Stimulated activated CD4-positive, alpha-beta T cell treated with anti-CD3 and anti-CD28 coated beads, Interleukin-4, amount 100 ng/mL, for 48 hours (primary cell): ENCODE measurements at places on chromosomes 5 and 9.

DNA sequence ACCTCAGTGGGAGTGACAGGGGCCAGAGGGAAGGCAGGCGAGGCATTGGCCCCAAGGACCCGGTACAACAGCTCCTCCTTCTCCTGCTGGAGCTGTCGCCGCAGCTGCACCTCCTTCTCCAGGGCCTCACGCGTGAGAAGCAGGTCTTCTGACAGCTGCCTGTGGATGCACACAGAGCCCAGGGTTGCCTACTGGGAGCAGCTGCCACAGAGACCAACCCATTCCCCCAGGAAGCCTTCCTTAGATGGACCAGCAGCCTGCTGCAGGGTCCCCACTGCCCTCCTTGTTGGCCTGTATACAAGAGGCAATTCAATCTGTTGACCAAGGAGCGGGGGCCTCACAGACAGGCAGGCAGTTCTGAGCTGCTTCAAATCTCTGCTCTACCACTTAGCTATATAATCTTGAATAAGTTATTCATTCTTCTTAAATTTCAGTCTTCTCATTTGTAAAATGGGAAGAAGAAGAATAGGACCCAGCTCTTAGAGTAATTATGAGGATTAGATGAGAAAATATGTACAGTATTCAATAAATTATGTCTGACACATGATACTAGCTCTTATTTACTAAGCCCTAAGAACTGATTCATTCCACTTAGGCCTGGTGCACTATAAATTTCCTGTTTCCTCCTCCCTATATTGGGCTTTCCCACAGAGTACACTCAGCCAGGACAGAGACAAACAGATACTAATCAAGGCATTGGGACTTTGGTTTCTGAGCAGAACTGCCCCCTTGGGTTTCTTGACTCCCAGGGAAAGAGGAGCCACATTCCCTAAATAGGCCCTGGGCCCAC, 26.1 kb upstream of the ANXA6 start:
- DNase-seq = no peak

DNA sequence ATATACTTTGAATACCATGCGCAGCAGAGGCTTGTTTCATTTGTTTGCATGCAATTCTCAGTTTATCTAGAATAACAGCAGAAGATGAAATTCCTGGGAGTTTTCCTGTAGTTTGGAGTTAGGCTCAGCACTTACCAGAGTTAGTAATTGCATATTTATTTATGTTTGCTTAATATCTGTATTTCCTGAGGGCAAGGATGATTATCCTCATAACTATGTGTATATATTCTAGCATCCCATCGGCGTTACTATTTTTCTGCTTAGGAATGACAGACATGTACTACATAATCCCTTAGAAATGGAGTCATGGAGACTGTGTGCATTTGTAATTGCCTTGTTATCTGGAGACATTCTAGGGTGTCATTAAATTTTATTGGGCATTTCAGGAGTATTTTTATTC, 1184.8 kb downstream of the DTWD2 start:
- no peak for DNase-seq

DNA sequence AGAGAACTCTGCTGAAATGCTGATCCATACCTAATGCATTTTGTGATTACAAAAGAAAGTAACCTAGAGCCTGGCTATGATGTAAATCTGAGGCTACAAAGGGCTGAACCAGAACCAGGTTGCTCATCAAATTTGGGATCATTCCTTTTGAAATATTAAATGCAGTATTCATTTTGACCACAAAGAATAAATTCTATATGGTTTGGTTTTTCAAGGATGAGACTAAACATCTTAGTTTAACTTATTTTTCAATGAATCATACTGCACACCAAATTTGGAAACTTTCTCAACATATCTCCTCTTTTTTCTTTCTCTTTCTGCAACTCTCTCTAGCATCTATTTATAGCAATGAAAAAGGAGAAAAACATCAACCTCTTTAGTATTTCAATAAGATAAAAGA, 46.5 kb downstream of the CEMIP2 start:
- no peak for DNase-seq

GRCh38 chr5:34625246-34625645, 30.9 kb upstream of the RAI14 start:
- DNase-seq = no peak

GRCh38 chr9:136354592-136355085, 8.9 kb downstream of the DNLZ start:
- DNase-seq = no peak

DNA sequence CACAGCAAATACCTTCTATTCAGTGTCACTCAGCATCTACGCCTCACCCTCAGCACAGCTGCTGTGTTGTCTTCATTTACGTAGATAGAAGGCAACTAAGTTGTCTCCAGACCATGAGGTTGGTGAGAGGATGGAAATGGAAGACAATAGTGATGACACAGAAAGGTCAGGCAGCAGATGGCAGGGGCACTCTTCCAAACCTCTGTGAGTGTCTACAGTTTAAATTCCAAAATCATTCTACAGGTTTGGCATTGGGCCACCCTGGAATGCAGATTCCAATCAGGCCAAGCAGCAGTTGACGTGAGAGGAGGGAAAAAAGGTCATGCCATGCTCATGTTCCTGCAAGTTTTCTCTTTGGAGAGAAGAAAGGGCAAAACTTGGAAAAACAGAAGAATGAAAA, 68.7 kb upstream of the ADAMTSL1 start:
- DNase-seq = no peak

- DNase-seq = no peak
These were observed 147.3 kb upstream of the FST start for GRCh38 chr5:53333160-53333559.

DNA sequence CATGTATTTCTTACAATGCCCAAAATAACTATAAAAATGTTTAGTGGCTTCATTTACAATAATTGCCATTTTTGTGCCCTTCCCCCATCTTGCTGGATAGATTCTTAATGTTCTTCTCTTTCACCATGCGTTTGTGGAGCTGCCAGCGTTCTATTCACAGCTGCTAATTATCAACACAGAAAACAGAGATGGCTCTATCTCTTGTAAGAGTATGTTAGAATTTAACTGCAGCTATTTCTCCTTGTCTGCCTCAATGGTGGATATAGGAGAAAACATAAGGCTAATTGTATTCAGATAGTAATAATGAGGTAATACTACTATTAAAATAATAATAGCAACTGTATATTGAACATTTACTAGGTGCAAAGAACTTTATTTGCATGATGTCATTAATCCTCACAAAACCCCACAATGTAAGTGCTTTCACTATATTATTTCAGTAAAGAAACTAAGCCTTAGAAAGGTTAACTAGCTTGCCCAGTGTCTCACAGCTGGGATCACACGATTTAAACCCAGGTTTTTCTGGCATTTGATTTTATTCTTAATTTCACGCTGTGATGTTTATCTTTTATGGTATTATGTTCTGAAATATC, 50.1 kb downstream of the JAKMIP2 start:
- DNase-seq = no peak

GRCh38 chr9:114888607-114889006, 41.8 kb downstream of the TNFSF8 start:
- no peak for DNase-seq

GRCh38 chr5:1243487-1244130, 18.4 kb downstream of the SLC6A18 start:
- no peak for DNase-seq

DNA sequence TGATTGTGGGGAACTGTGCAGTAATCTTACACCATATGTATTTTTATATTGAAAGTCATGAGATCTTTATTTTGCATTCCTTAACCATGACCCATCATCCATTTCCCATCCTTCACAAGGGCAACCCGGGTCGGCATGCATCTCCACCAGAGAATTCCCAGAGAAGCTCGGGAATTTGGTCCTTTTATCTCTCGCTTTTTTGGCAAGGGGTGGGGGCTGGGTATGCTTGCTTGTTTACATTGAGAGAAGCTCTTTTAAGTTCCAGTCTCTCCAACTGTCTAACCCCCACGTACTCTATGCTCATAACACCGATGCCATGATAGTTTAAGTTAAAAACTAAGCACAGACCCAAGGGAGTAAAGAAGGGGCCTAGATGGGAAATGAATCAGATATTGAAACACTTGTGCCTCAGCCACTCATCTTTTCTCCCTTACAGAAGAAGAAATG, 109.9 kb upstream of the NFIB start:
- no peak for DNase-seq
